Activated CD8-positive, alpha-beta T cell treated with anti-CD3 and anti-CD28 coated beads for 36 hours (primary cell): ENCODE measurements at places on chromosomes 3 and 15.

GRCh38 chr3:63980830-63981498, 42.3 kb downstream of the PSMD6 start:
- H3K27ac ChIP-seq = peak overlapping the region; percentile 92
- H3K27me3 ChIP-seq = no peaks in the 10 kb centered on the region
- no peak overlapping the region for H3K4me3 ChIP-seq

GRCh38 chr3:139639662-139640061, 38.1 kb downstream of the NMNAT3 start:
- no peaks in the 10 kb centered on the region for H3K27me3 ChIP-seq
- H3K36me3 ChIP-seq = no peaks in the 10 kb centered on the region
- no peak overlapping the region for H3K4me3 ChIP-seq
- no peak overlapping the region for H3K27ac ChIP-seq
- peaks cover 6% of the 10 kb centered on the region for H3K4me1 ChIP-seq
- DNase-seq = no peak

GRCh38 chr15:66408675-66409282, 22.1 kb downstream of the MAP2K1 start:
- no peak overlapping the region for H3K27ac ChIP-seq
- H3K4me1 ChIP-seq = peaks cover 76% of the 10 kb centered on the region
- no peak overlapping the region for H3K4me3 ChIP-seq
- peaks cover 39% of the 10 kb centered on the region for H3K36me3 ChIP-seq
- no peak for DNase-seq
- no peaks in the 10 kb centered on the region for H3K27me3 ChIP-seq

- H3K36me3 ChIP-seq = peaks cover 2% of the 10 kb centered on the region
- no peaks in the 10 kb centered on the region for H3K4me1 ChIP-seq
- no peak overlapping the region for H3K4me3 ChIP-seq
- DNase-seq = no peak
These were observed 48.9 kb downstream of the GRK7 start for GRCh38 chr3:141812084-141812483.

DNA sequence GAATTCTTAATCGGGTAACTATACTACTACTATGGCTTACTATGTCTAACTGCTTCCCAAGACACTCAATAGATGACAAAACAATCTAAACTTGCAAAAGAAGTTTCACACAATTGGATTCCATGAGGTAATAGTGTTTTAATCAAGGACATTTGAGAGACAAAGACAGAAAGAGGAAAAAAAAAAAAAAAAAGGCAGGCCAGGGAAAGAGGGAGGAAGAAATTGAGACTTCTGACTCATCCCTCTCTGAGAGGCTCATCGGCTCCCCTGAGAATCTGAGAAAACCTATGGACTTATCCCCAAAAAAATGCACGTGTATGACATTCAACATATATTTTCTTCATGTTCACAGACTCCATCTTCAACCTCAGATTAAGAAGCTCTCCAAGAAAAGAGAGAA, 61.0 kb downstream of the SCAPER start:
- H3K4me1 ChIP-seq = peaks cover 24% of the 10 kb centered on the region
- H3K27ac ChIP-seq = no peak overlapping the region
- DNase-seq = no peak

DNA sequence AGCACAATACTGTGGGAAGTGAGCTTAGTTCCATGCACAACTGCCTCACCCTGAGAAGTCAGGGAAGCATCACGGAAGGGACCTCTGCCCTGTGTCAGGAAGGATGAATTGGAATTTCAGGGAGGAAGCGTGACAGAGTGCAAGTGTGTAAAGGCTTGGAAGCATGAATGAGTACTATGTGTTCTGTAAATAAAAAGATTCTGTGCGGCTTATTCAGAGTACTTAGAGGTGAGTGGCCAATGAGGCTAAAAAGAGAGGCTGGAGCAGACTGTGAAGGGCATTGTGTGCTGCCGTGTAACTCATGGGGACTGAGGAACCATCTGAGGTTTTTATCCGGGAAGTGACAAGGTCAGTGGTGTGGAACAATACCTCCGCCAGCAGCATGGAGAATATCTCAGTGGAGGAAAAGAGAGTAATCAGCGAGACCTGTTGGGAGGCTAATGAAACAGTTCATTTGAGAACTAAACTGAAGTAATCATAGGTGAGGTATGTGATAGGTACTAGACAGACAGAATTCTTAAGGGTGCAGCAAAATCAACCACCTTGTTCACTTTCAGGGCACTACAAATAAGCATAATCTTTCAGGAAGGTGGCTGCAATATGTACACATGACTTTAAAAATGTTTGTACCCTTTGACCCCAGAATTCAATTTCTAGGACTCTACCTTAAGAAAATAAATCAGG, 64.9 kb upstream of the SPRED1 start:
- DNase-seq = no peak
- H3K4me1 ChIP-seq = no peaks in the 10 kb centered on the region
- H3K36me3 ChIP-seq = no peaks in the 10 kb centered on the region
- no peak overlapping the region for H3K4me3 ChIP-seq
- peaks cover 15% of the 10 kb centered on the region for H3K27me3 ChIP-seq
- no peak overlapping the region for H3K27ac ChIP-seq

- no peaks in the 10 kb centered on the region for H3K4me1 ChIP-seq
- DNase-seq = peak; percentile 28
- H3K36me3 ChIP-seq = no peaks in the 10 kb centered on the region
- H3K27me3 ChIP-seq = no peaks in the 10 kb centered on the region
These were observed 67.2 kb upstream of the SIAH2 start for GRCh38 chr3:150830094-150830681.

GRCh38 chr3:115930922-115931321, 307.6 kb downstream of the GAP43 start:
- no peaks in the 10 kb centered on the region for H3K36me3 ChIP-seq
- no peak overlapping the region for H3K4me3 ChIP-seq
- DNase-seq = no peak
- H3K27ac ChIP-seq = no peak overlapping the region

DNA sequence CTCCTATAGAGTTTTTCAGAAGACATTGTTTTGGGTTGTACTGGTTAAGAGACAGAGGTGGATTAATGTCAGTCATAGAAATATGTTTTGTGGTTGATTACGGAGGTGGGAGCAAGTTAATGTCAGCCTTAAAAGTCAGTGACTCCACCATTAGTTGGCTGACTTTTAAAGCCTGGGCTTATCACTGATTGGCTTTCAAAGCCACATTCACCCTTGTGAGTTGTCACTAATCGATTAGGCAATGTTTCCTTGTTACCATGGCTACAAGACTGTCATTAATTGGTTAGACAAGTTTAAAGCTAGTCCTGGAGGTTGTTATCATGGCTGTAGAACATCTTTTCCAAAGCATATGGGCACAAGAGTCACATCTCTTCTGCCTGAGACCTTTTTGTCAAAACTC, 73.0 kb downstream of the NEO1 start:
- H3K36me3 ChIP-seq = no peaks in the 10 kb centered on the region
- no peaks in the 10 kb centered on the region for H3K4me1 ChIP-seq
- no peak overlapping the region for H3K4me3 ChIP-seq
- no peak overlapping the region for H3K27ac ChIP-seq

- H3K27ac ChIP-seq = no peak overlapping the region
- peaks cover 16% of the 10 kb centered on the region for H3K27me3 ChIP-seq
- H3K4me1 ChIP-seq = peaks cover 23% of the 10 kb centered on the region
- no peaks in the 10 kb centered on the region for H3K36me3 ChIP-seq
- DNase-seq = peak; percentile 69
These were observed 98.6 kb downstream of the FBLN2 start for GRCh38 chr3:13647298-13648059.

GRCh38 chr15:39084674-39085530, 496.0 kb upstream of the THBS1 start:
- peak; percentile 38 for DNase-seq
- H3K27me3 ChIP-seq = peaks cover 14% of the 10 kb centered on the region
- H3K36me3 ChIP-seq = no peaks in the 10 kb centered on the region
- no peak overlapping the region for H3K4me3 ChIP-seq

DNA sequence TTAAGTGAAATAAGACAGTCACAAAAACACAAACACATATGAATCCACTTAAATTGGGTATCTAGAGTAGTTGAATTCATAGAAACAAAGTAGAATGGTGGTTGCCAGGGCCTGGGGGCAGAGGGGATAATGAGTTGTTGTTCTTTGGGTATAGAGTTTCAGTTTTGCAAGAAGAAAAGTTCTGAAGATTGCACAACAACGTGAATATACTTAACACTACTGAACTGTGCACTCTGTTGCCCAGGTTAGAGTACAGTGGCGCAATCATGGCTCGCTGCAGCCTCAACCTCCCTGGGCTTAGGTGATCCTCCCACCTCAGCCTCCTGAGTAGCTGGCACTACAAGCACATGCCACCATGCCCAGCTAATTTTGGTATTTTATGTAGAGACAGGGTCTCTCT, 14.9 kb downstream of the GRAMD2A start:
- DNase-seq = no peak
- H3K27me3 ChIP-seq = peaks cover 25% of the 10 kb centered on the region
- H3K4me3 ChIP-seq = no peak overlapping the region
- H3K4me1 ChIP-seq = no peaks in the 10 kb centered on the region
- H3K27ac ChIP-seq = no peak overlapping the region
- no peaks in the 10 kb centered on the region for H3K36me3 ChIP-seq

DNA sequence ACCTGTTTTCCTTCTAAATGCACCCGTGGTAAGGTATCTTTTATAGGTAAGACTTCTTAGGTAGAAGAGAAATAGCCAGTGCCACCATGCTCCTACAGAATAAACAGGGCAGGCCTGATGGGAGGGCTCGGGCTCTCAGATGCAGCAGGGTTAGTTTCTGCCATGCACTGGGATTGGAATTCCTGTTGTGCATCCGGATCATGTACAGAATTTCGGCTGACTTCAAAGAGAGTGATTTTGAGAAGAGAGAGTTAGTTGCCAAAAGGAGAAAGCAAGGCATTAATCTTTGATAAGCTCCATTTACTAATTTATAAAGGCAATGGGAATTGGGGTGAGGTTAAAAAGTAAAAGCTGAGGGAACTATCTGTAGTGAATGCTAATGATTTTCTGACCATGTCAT, 211.2 kb downstream of the WDR72 start:
- no peak overlapping the region for H3K27ac ChIP-seq
- H3K4me1 ChIP-seq = no peaks in the 10 kb centered on the region
- H3K4me3 ChIP-seq = no peak overlapping the region

GRCh38 chr3:105906345-105906744, 37.5 kb upstream of the CBLB start:
- no peaks in the 10 kb centered on the region for H3K36me3 ChIP-seq
- peaks cover 11% of the 10 kb centered on the region for H3K4me1 ChIP-seq
- H3K27ac ChIP-seq = no peak overlapping the region
- DNase-seq = no peak
- H3K4me3 ChIP-seq = no peak overlapping the region

DNA sequence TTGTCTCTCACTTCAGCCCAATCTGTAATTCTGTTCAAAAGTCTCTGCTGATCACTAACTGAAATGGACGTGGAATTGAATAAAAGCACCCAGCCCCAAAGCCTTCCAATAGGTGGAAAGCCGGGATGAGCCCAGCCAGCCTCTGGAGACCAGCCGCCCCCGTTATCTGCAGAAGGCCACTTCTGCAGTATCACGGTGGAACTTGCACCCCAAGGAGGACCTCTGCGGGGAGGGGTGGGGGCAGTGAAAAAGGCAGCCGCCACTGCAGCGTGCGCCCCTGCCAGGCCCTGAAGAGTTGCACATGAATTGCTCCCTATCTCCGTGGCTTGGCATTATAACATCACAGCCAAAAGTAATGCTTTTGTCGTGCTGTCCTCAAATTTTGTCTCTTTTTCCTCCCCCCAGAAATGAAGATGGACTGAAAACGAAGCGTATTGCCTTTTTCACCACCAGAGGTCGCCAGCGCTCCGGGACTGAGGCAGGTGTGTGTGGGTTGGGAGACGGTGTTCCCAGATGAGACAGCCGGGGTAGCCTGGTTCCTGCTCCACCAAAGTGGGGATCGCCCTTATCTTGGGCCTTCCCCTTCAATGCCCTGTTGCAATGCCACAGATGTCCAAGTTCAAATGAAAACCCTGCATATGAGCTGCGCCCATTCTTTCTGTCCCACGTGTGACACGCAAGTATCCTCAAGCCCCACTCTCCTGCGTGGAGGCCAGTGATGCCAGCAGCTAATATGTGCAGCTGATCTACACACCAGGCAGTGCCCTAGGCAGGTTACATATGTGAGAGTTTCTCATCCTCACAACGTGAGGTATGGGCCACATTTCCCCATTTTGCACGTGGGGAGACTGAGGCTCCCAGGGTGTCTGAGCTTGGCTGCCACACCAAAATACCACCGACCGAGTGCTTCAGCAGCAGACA, 96.0 kb downstream of the LRRK1 start:
- H3K4me1 ChIP-seq = no peaks in the 10 kb centered on the region
- no peak overlapping the region for H3K4me3 ChIP-seq
- H3K27me3 ChIP-seq = peaks cover 2% of the 10 kb centered on the region

- no peak for DNase-seq
- H3K4me1 ChIP-seq = peaks cover 6% of the 10 kb centered on the region
- H3K27me3 ChIP-seq = peaks cover 46% of the 10 kb centered on the region
- H3K36me3 ChIP-seq = no peaks in the 10 kb centered on the region
These were observed 2.1 kb downstream of the EPHB1 start for GRCh38 chr3:134797057-134797740.

DNA sequence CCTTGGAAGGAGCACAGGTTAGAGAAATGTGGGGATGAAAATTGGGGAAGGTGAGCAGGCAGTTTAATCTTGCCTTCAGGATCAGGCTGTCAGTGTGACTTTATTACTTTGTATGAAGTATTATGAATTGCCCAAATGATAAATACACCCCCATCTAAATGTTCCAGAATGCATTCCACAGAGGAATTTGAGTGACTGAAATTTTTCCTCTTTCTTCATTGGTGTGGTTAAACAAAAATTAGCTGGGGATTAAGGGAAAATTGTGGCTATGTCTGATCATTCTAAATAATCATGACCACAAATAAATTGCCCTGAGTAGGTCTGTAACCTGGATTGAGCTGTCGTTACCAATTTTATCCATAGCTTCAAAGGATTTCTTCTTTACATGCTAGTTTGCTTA, 33.5 kb downstream of the FAM98B start:
- peak overlapping the region; percentile 92 for H3K27ac ChIP-seq
- H3K36me3 ChIP-seq = peaks cover 56% of the 10 kb centered on the region
- no peak for DNase-seq
- no peaks in the 10 kb centered on the region for H3K27me3 ChIP-seq
- peaks cover 55% of the 10 kb centered on the region for H3K4me1 ChIP-seq
- H3K4me3 ChIP-seq = peak overlapping the region; percentile 1

- peaks cover 2% of the 10 kb centered on the region for H3K27me3 ChIP-seq
- H3K4me1 ChIP-seq = no peaks in the 10 kb centered on the region
These were observed 100.9 kb upstream of the HACD2 start for GRCh38 chr3:123685780-123686179.

DNA sequence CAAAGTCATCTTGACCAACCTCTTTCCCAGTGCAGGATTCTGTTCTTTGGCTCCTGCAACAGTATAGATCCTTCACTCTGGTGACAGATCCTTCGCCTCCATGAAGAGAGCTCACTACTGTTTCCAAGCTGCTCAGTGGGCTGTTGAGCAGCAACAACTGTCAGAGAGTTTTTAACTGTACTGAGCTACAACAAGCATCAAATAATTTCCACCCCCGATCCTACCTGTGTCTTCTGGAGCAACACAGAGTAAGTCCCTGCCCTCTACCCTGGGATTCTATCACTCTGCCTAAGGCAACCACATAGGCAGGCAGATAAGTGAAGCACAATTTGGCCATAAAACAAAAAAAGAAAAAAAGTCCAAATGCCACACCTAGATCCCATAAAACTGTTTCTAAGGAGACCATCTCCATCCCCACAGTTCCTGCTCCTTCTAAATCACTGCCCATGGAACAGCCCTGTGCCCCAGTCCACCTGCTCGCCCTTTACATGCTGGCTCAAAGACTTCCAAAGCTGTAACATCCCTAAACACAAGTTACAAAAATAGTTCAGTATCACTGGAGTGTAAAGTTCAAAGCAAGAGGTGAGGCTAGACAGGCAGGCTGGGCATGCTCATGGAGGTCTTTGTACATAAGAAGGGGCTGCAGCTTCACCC, 37.8 kb upstream of the ANPEP start:
- DNase-seq = no peak
- peaks cover 5% of the 10 kb centered on the region for H3K4me1 ChIP-seq
- no peaks in the 10 kb centered on the region for H3K27me3 ChIP-seq
- no peak overlapping the region for H3K27ac ChIP-seq
- no peak overlapping the region for H3K4me3 ChIP-seq
